ENCODE measurements at places on chromosomes 5 and 9.

GRCh38 chr9:129832982-129833381 lies 2.1 kb downstream of the C9orf78 start:
- no peak for DNase-seq

- DNase-seq, result no peak
These were observed 54.3 kb downstream of the ASS1 start for GRCh38 chr9:130498918-130499698.

GRCh38 chr5:5021436-5021835 lies 118.7 kb upstream of the ADAMTS16 start:
- no peak for DNase-seq

DNA sequence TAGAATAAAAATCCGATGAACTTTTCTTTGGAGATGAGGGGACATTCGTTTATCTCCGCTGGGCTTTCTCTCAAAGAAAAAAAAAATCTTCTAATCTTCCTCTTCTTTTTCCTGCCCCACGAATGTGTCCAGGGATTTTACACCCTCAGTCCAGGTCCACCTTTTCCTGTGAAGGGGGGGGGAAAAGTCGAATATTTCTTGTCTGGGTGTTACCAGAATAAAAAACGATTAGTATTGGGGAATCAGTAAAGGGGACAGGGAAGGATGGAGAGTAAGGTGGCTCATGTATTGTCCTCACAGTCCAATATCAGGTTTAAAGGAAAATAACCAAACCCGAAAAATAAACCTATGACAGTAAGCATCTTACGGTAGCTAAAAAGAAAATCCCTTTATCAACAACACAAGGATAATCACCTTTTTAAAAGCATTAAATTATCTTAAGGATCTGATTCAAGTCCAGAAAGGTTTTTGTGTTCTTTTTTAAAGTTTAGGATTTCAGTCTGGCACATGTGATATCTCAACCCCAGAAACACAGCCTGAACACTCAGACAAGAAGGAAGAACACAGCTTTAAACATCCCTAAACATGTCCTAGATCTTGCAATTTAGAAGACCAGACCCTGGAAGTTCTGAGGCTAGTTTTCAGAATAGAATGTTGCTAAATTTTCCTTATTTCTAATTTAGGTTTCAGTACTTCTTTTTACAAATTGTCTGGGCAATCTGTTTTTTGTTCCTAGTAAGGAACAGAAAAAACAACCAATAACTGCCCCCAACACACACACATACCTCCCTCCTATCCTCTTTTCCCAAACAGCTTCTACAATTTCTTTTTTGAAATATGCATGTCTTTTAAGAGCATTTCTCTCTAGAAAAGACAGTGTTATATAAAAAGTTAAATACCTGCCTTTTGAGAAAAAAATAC lies 1.2 kb downstream of the ZNF608 start:
- no peak for DNase-seq

DNA sequence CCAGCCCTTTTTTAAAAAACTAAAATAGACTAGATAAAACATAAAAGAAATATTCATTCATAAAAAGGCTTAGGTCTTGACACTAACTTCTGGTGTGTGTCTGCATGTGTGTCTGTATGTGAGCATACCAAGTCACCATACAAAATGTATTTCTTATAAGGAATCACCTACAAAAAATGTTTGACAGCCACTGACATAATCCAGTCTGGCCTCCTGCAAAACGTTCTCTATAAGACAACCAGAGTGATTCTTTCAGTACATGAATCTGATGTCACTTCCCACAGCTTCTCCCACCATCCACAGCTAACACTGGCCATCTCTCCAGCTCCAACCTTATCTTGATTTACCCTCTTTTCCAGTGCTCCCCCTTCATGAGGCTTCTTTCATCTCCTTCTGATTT lies 192.3 kb downstream of the TLE1 start:
- DNase-seq, result no peak

DNA sequence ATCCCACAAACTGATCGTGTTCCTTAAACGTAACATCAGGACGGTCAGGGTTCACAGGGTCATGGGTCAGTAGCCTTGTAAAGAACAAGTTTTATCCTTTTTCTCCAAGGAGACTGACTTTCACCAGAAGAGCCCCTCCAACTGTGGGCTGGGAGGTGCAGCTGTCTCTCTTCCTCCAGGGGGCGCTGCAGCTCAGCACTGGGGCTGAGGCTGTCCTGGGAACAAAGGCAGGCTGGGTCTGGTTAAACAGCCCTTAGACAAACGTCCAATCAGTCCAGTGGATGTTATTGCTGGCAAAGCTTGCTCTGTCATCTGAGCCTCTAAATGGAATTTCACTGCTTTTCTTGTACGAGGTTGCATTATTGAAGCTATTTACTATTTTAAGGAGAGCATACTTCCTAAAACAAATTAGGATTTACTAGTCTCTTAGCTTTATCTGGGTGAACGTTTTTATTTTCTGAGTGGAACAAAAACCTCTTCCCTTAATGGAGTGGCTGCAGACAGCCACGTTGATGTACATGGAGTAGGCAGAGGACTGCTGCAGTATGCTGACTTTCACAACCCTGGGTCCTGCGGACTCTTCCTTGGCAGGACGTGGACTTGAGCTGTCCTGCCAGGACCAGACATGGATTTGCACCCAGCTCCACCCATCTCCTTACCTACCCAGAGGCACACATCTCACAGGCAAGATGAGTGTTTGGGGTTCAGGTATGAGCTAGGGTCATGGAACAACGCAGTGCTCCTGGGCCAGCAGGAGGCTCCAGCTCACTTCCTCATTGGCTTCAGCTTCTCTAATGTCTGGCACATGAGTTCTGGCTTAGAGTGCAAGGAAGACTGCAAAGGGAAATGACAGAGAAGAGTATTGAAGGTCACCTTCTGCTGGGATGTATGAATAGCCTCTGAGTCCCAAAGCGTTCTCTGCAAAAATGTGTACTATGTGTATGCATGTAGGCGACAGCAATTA lies 7.8 kb downstream of the EXOSC2 start:
- peak; percentile 35 for DNase-seq

DNA sequence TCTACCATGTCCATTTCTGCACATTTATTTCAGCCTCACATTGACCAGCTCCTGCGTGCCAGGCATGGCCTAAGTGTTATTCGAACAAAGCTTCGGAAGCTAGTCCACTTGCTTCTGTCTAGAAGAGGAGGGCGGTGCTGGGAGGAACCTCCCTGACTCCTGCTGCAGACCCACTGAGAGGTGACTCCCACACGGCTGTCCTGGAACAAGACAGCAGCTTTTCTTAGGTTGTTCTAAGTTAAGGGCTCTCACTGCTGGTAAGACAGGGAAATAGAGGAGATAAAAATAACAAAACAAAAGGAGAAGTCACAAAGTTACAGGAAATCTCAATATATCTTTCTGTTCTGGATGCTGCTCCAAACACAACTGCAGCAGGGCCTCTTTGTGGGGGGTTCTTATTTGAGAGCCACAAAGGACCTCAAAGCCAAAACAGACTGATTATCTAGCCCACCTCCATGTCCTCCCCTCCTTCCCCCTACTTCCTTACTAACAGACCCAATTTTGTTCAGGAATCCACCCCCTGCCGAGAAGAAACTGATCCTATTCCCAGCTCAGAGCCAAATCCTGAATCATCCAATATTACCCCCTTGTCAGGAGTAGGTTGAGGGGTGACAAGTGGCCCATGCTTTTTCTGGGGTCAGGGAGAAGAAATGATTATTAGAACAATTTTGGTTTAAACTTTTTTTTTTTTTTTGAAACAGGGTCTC lies 28.4 kb upstream of the KCNIP1 start:
- DNase-seq, result no peak

All from Jurkat, Clone E6-1 (cell line).